Muscle of arm (tissue), 14 donors: ENCODE measurements at places on chromosomes 13 and 19. TPM values are rescaled to one million over a fixed set of nuclear protein-coding genes. Genes with fewer than 3 reads are reported as not detected.

The ING1 gene
- polyA plus RNA-seq: 12.3 TPM

DNA sequence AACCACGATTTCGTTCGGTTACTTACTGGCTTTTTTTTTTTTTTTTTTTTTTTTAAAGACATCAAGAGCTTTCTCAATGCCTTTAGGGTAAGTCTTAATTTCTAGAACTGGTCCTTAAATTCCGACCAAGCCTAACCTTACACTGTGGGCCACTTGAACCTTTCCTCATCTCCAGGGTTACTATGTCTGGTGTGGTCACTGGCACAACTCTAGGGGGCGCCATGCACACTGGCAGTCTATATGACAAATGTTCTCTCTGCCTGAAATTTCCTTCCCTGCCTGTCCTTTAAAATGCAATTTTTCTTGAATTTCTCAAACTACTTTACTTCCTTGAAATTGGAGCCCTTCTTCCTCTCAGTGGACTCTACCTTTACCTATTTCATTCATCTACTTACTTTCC lies 227.4 kb downstream of the KLF5 start:
- DNase-seq: no peak

The PRR36 gene
- polyA plus RNA-seq: 0.16 TPM

- no peak for DNase-seq
Measured at GRCh38 chr13:23289917-23290357, 109.2 kb downstream of the SGCG start.

DNA sequence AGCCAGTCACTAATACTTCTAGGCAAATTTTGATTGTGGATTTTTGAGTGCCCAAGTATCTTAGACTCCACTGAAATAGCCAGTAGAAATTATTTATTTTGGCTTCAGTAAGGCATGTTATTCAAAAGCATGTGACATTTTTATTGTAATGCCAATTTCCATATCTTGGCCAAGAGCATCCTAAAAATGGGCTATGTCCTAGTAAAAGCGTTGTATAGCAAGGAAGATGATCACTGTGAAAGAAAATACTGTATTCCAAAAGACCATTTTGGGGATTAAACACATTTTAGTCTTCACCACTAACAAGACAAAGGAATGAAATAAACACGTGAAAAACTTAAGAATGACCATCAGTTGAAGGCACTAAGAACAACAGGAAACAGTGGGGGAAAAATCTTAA lies 149.1 kb downstream of the NUFIP1 start:
- no peak for DNase-seq

DNA sequence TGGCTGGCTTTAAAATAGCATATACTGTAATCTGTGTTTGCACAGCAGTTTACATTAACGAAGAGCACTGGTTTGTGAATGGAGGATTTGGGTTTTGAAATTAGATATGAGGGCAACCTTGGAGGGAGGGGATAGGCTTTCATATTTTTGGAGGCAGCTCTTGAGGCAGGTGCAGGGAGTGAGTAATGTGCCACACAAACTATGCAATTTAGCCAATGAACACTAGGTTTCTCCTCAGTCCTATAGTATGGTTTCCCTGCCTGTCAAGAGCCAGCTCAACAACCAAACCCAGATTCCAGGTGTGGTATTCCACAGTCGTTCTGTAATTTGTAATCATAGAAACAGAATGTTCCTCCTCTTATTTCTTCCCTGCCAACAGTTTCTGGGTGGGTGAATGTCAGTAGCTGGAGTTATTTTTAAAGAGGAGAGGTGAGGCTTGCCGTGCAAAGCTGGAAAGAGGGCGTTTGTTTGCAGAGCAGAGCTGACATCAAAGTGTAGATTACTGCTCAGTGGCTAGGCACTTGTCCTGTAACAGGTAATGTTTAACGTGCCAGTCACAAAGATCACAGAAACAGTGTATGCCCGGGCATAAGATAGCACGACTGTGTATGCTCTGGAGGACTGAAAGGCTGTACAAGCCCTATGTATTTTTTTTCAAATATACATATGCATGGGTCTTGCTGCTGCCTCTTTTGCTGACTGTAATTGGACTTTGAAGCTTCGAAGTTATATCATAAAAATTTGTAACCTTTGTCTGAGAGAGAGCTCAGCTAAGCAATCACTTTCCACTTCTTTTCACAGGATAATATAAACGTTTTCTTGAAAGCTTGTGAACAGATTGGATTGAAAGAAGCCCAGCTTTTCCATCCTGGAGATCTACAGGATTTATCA lies 124.2 kb downstream of the LMO7 start:
- no peak for DNase-seq

DNA sequence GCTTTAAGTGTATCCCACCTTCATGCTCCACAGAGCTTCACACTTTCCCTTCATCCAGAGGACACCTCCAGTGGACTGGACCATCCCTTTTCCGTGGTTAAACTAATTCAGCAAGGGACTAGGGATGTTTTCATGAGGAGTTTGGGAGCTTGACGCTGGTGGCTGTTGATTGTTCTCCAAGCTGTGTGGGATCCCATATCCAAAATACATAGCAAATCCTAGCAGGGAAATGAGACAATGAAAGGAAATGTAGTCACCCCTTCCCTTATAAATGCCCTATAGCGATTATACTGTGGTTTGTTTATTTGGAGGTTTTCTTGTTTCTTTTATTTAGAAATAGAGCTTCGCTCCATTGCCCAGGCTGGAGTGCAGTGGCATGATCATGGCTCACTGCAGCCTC lies 31.6 kb upstream of the DPRX start:
- DNase-seq: no peak
